ENCODE measurements at places on chromosomes 1 and 21.
A peak's percentile ranks its signal among the peaks of the same experiment; 100 is the strongest.

GRCh38 chr1:161440312-161440894 is 64.9 kb upstream of the FCGR2A start:
- DNase-seq: no peak

DNA sequence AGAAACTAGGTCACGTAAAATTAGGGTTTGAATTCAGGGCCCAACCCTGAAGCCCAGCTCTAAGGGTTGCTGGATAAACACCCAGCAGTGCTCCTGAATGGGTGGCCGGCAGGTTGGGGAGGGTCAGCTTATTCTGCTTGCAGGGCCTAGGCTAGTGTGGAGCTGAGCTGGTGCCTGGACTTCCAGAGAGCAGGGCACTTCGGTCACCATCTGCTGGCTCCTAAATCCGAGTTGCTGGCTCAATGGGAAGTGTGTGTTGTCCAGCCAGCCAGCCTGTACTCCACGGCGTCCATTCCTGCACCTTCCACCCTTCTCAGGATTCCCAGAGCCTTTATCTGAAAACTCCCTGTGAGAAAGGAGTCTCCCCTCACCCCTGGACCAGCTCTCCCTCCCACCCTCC is 23.0 kb downstream of the TRIM67 start:
- DNase-seq: no peak

- DNase-seq: no peak
Measured at GRCh38 chr1:99969260-99969728, 502 bp upstream of the SLC35A3 start.

GRCh38 chr1:234934611-234935033 is 194.0 kb downstream of the TOMM20 start:
- DNase-seq: no peak

DNA sequence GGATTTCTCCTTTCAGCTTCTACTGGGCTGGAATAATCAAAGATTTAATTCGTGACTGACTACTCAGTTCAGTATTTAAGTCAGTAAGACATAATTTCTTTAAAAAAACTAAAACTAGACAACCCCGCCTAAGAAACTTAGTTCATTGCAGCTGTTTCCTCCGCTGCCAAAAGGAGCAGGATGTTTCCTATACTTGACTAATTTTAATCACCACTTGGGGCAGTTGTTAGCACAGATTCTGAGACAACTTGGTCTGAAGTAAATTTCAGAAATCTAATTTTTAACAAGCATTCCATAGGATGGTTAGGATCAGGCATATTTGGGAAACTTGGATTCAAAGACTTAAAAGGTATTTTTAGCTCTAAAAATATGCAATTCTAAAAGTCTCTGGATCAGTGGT is 34.0 kb downstream of the EPRS1 start:
- DNase-seq: peak; percentile 14

DNA sequence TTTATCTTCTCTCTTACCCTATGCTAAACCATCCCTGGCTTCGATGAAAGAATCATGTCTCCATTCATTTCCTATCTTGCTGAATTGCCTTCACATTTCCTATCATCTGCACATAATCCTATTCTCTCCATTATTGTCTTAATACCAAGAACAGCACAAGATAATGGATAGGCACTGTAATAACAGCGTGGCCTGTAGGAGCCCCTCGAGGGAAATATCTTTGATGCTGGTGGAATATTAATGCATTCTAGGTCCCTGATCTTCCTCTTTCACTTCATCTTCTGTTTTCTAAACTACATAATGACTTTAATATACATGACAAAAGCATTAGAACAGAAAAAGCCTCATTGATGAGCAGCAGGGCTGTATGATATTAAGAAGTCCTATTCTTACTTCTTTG is 720.6 kb downstream of the RWDD3 start:
- no peak for DNase-seq

GRCh38 chr1:109444346-109444745 is 18.1 kb upstream of the PSMA5 start:
- no peak for DNase-seq

GRCh38 chr1:22018583-22019559 is 17.4 kb downstream of the CELA3A start:
- DNase-seq: peak; percentile 75

- no peak for DNase-seq
Measured at GRCh38 chr1:10836726-10837125, 40.3 kb upstream of the CASZ1 start.

GRCh38 chr1:206902702-206903101 is 5.5 kb downstream of the IL24 start:
- no peak for DNase-seq

GRCh38 chr1:180691322-180691913 is 59.6 kb downstream of the XPR1 start:
- DNase-seq: no peak

DNA sequence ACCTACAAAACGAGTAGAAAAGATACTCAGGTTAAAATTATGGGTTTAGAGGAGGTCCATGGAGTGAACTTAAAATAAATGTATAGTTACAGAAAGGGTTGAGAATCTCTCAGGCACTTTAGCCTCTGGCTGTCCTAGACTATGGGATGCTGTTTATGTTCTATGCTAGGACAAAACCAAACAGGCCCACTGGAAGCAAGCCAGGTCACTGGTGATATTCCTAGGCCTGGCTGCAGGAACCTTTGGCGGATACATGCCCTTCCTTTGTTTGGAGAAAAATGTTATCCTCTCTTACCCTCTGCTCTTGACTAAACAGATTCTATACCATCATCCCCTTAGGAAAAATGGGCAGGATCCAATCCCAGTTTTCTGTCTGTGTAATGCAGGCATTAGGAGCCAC is 90.7 kb upstream of the DUSP10 start:
- DNase-seq: no peak

DNA sequence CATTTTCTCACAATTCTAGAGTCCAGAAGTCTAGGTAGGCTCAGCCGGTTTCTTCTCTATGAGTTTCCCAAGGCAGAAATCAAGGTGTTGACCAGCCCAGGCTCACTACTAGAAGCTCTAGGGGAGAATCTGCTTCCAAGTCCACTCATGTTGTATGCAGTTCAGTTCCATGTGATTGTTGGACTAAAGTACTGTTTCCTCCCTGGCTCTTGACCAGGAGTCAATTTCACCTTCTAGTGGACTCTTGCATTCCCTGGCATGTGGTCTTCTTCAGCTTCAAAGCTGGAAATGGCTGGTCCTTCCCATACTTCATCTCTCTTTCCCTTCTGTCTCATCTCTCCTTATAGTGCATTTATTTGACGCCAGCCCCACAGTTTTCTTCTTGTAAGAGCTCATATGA is 153.4 kb downstream of the KCNT2 start:
- no peak for DNase-seq

- no peak for DNase-seq
Measured at GRCh38 chr1:226569879-226570547, 21.4 kb downstream of the STUM start.

DNA sequence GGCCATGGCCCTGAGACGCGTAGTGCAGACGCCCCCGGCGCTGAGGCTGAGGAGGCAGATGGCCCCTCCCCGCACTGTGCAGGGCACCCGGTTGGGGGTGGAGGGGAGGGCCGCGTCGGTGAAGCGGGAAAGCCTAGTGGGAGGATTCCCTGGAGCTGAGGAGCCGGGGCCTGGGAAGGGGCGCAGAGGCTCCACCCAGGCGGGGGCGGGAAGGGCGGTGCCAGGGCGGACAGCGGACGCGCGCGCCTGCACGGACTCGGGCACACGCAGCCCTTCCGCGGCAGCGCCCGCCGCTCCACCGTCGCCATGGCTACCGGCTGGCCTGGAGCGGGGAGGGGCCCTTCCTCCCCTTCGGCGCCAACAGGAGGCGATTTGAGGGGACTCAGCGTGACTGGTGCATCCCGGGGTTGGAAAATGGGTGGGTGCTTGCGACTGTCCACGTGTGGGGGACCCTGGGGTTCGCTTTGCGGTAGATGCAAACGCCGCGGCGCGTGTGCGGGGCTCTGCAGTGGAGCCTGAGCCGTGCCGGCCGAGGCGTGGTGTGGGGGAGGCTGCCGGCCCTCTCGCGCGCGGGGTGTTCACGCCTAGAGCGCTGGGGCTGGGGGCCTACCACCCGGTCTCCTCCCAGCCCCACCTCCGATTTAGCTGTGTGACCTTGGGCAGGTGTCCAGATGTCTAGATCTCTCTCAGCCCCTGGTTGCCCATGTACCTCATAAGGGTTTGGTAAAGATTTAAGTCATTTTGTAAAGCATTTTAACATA is 35.1 kb downstream of the PTPRF start:
- no peak for DNase-seq

DNA sequence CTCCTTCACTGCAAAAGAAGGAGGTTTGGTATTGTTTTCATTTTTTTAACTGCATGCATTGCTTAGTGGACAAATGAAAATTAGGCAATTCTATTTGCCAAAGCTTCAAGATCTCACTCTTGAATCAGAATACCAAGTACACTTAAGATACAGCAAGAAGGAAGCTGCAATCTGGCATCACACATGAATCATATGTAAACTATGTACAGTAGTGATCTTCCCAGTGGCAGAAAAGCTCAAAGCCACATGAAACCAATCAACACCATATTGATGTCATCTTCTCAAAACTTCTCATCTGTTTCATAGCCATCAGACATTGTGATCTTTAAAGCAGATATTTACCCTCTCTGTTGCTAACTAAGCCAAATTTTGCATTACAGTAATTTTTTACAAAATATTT is 550.1 kb downstream of the LTN1 start:
- peak; percentile 89 for DNase-seq

DNA sequence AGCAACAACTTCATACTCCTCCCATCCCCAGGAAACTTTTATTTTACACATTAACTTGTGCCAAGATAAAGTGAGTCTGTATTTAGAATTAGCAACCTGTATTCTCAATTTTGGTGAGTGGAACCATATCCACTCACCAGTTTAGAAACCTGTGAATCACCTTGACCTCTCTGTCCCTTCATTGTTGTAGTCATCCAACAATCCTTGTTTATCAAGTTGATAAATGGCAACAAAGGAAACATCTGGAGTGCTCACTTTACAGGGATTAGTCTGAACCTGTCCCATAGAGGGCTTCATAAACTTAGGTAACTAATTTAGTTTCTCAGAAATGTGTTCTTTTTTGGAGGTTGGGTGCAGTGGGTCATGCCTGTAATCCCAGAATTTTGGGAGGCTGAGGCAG is 3.9 kb upstream of the CLSPN start:
- no peak for DNase-seq

DNA sequence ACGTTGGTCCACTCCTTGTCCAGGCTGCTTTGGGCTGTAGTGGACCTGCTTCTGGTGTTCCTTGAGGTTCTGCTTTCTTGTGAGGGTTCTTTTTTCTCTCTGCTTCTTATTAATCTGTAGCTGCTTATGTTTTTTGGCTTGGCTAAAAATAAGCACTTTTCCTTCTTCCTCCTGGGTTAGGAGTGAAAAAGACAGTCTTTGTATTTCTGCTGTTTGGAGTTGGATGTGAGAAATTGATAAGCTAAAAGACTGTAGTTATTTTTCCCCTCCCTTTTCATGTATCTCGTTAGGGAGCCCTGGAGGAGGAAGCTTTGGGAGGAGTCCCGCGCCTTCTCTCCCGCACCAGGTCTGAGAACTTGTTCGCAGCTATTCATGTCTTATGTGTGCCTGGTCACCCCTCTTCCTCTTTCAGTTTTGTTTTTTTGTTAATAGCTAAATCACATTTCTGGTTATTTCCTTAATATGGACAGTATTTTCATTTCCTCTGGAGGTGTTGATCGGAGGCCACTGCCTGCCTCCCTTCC is 79.0 kb downstream of the GALNT2 start:
- no peak for DNase-seq

DNA sequence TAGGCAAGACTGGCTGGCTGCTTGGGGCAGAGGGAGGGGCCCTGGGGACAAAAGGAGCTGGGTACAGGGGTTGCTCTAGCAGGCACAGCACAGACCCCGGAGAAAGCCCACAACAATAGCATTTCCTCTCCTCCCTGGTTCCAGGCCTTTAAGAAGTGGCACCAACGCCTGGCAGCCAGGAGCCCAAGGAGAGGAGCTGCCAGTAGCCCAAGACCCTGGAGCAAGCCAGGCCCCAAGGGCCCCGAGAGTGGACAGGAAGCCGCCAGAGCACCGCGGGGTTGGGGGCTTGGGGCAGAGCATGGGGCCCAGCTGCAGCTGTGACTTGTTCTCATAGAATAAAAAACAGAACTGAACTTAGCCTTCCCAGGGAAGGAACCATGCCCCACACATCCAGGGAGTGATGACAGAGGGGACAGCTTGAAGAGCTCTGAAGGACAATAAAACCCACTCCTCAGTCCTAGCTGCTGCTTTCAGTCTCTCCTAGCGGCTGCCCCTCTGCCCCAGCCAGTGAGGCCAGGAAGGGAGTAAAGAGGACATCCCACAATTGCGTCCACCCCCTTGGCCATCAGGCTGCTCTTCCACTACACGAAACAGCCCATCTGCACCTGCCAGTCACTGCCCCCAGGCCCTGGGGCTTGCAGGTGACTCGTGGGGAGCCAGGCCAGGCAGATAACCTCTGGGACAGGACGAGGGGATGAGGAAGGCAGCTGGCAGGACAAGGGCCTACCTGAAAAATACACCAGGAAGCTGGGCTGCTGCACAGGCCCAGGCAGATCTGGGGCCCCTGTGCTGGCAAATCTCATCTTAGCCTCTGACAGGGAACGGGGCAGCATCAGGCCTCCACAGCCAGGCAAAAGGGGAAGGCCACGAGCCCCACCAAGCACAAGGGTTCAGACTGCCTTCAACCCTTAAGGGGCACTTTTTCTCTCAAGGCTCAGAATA is 16.4 kb downstream of the MTHFR start:
- no peak for DNase-seq

DNA sequence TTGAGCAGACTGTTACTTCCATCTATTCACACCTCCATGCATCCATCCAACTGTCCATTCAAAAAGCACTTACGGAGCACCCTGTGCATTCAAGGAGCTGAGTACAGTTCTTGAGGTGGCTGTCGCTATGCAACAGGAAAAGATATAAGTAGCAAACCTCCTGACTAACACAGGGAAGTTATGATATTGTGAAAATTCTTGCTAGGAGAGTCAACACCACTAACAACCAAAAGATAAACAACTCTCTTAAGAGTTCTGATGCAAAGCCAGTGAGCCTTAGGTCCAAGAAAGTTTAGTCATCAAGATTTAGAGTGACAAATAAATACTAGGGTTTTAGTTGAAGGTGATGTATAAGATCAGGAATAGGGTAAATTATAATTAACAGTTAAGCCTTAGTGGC is 44.5 kb upstream of the TRIM45 start:
- peak; percentile 63 for DNase-seq

Measured in AG09309 (cell line).